ENCODE measurements at places on chromosomes 3 and 15.
A peak's percentile ranks its signal among the peaks of the same experiment; 100 is the strongest.

GRCh38 chr3:170355738-170356595 is 1.5 kb upstream of the SKIL start:
- no peak for DNase-seq

GRCh38 chr3:126098391-126098858 is 14.5 kb upstream of the SLC41A3 start:
- DNase-seq, result no peak

- no peak for DNase-seq
Observed at GRCh38 chr3:120648290-120648689, 33.7 kb downstream of the HGD start.

DNA sequence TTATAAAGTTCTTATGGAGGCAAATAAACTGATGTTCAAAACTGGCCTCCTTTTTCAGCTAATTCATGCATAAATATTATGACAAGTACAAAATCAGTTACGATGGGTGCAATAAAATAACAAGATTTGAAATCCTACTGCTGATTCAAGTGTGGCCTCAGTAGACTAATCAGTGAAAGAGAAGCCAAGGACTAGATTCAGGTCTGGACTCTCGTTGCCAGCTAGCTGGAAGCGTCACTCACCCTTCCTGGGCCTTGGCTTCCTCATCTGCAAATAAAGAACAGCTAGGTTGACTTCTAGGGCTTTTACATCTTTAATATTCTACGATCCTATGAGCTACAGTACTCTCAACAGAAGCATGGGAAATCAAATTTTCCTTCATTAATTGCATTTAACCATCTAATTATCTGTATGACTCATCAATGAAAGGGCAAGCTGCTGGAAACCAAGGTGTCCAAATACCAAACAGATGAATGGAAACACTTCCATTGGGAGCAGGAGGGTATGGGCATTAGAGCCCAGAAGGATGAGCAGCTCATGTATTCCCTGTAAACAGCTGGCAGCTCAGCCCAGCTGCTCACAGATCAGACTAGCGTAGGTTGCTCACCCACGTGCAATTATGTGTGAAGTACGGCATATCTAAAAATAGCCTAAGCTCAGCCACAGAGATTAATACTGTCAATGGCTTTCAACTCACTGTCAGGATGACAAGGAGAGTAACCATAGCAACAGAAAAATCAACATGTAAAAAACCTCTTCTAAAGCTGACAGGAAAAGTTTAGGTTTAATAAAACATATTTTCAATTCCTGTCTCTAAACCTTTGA is 294.8 kb downstream of the PLCL2 start:
- DNase-seq, result peak; percentile 61

GRCh38 chr3:90136456-90137191 is 1029.2 kb downstream of the EPHA3 start:
- DNase-seq, result no peak

GRCh38 chr3:17442332-17443049 is 299.9 kb downstream of the TBC1D5 start:
- peak; percentile 52 for DNase-seq

- DNase-seq, result peak; percentile 66
Observed at GRCh38 chr15:64634027-64634426, 141.4 kb downstream of the RBPMS2 start.

- DNase-seq, result no peak
Observed at GRCh38 chr3:141405025-141405424, 36.7 kb downstream of the ZBTB38 start.

GRCh38 chr3:98026425-98027084 is 8.6 kb downstream of the GABRR3 start:
- no peak for DNase-seq

DNA sequence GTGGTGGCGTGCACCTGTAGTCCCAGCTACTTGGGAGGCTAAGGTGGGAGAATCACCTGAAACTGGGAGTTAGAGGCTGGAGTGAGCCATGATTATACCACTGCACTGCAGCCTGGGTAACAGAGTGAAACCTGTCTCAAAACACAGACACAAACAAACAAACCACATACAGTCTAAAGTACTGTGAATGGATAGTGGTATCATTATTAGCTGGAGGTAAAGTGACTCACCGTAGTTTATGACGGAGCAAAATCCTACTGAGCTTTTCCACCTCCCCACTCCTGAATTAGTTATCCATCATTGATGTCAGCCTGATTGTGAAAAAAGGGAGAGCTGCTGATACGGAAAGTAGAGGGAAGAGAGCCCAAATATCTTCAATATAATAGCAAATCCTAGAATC is 3.2 kb upstream of the CNOT10 start:
- no peak for DNase-seq

All from Karpas-422 (cell line).